Chondrocyte (in vitro differentiated cells): ENCODE measurements at places on chromosomes 1 and 21. TPM values are rescaled to one million over a fixed set of nuclear protein-coding genes. Genes with fewer than 3 reads are reported as not detected.

Gene FABP3
- 51.8 to 83.8 TPM (median 81.4 TPM) in 3 replicates for total RNA-seq

Gene IRF6
- total RNA-seq, result 0.13 to 0.25 TPM in 2 of 3 replicates, not detected in the other

GRCh38 chr21:45043541-45044020 lies 30.8 kb upstream of the ADARB1 start:
- no peak overlapping the region for H3K4me3 ChIP-seq
- H3K4me1 ChIP-seq, result peaks cover 32% of the 10 kb centered on the region
- peak; percentile 57 for DNase-seq
- no peak overlapping the region for H3K27ac ChIP-seq
- no peaks in the 10 kb centered on the region for H3K27me3 ChIP-seq

Gene TRIM67
- total RNA-seq, result 1.2 to 2.9 TPM (median 1.6 TPM) in 3 replicates

GRCh38 chr1:93344886-93345632 lies 648 bp upstream of the DR1 start:
- H3K27me3 ChIP-seq, result no peaks in the 10 kb centered on the region
- peak overlapping the region; percentile 100 for H3K27ac ChIP-seq
- H3K4me3 ChIP-seq, result peak overlapping the region; percentile 99
- peaks cover 2% of the 10 kb centered on the region for H3K36me3 ChIP-seq

Gene DSTYK
- 12.5 to 12.7 TPM (median 12.6 TPM) in 3 replicates for total RNA-seq

Gene MAP10
- 0.46 to 1.0 TPM (median 0.60 TPM) in 3 replicates for total RNA-seq

GRCh38 chr1:72601035-72601674 lies 318.8 kb upstream of the NEGR1 start:
- peaks cover 3% of the 10 kb centered on the region for H3K27me3 ChIP-seq
- H3K4me1 ChIP-seq, result no peaks in the 10 kb centered on the region
- DNase-seq, result no peak

DNA sequence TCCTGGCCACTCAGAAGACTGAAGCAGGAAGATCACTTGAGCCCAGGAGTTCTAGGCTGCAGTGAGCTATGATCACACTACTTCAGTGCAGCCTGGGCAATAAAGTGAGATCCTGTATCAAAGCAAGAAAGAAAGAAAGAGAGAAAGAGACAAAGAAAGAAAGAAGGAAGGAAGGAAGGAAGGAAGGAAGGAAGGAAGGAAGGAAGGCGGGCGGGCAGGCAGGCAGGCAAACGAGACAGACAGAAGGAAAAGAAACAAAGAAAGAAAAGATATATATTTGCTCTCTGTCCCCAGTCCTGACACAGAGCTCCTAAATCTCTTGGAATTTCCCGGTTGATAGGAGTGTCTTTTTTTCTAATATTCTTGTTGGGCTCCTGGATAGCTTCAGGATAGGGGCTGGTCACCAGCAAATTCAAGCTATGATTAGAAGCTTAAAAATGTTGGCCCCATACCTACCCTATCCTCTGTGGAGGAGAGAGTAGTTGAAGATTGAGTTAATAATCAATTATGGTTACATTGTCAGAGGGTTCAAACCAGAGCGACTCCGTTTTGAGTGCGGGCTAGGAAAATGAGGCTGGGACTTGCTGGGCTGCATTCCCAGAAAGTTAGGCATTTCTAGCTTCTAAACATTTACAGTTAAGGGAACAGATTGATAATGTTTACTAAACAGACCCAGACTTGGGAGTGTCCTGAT lies 3.3 kb upstream of the MIGA1 start:
- no peaks in the 10 kb centered on the region for H3K36me3 ChIP-seq
- no peak for DNase-seq
- H3K4me1 ChIP-seq, result peaks cover 21% of the 10 kb centered on the region
- H3K4me3 ChIP-seq, result no peak overlapping the region

GRCh38 chr1:42788021-42788420 lies 3.2 kb downstream of the TMEM269 start:
- H3K4me1 ChIP-seq, result no peaks in the 10 kb centered on the region
- peaks cover 4% of the 10 kb centered on the region for H3K36me3 ChIP-seq
- no peak overlapping the region for H3K4me3 ChIP-seq
- DNase-seq, result no peak
- H3K27me3 ChIP-seq, result no peaks in the 10 kb centered on the region

Gene KCNA3
- not detected in 3 replicates for total RNA-seq

DNA sequence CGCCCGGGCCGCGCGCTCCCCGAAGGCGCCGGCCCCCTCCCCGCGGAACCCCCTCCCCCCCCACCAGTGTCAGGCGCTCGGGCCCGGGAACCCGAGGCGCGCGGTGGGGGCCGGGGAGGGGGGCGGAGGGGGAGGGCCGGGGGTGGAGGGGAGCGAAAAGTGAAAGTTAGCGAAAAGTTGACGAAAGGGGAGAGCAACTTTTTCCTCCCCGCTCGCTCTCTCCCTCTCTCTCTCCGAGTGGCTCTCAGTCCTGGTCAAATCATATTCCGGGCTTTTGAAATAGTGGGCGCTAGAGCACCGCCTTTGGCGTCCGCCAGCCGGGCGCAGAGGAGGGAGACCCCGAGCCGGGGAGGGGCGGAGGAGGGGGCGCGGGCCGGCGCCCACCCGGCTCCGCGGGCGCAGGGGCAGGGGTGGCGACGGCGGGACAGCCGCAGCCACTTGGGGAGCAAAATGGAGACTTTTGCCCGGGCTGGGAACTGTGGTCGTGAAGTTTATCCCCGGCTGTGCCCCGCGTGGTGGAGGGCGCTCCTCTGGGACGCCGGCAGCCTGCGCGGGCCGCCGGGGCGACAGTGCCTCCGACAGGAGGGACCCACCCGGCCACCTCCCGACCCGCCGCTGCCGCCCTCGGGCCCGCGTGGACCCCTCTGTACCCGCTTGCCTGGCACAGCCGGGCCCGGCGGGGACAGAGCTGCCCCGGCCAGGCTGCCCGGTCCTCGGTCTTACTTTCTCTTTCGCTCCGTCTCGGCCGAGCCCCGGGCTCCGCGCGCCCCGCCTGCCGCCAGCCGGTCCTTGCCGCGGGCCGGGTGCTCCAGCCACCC lies 697 bp downstream of the PRDM16 start:
- H3K4me3 ChIP-seq, result peak overlapping the region; percentile 70
- H3K27ac ChIP-seq, result peak overlapping the region; percentile 77
- DNase-seq, result peak; percentile 87
- H3K36me3 ChIP-seq, result peaks cover 3% of the 10 kb centered on the region
- H3K27me3 ChIP-seq, result peaks cover 12% of the 10 kb centered on the region

GRCh38 chr1:28860332-28861073 lies 48.5 kb downstream of the OPRD1 start:
- H3K27me3 ChIP-seq, result peaks cover 7% of the 10 kb centered on the region
- H3K4me3 ChIP-seq, result no peak overlapping the region
- no peak for DNase-seq
- H3K36me3 ChIP-seq, result peaks cover 2% of the 10 kb centered on the region
- H3K4me1 ChIP-seq, result peaks cover 6% of the 10 kb centered on the region

- no peaks in the 10 kb centered on the region for H3K36me3 ChIP-seq
- no peak within 1 kb of the TSS for H3K4me3 ChIP-seq
- no peak for DNase-seq
- H3K27ac ChIP-seq, result no peak within 1 kb of the TSS
- H3K27me3 ChIP-seq, result peaks cover 43% of the 10 kb centered on the region
- H3K4me1 ChIP-seq, result peaks cover 15% of the 10 kb centered on the region
These were observed at the start of gene HES3 for GRCh38 chr1:6243993-6244392. TSS of gene HES3 (plus strand) at chr1:6244179. CDS start at chr1:6244366, 187 bp downstream.

DNA sequence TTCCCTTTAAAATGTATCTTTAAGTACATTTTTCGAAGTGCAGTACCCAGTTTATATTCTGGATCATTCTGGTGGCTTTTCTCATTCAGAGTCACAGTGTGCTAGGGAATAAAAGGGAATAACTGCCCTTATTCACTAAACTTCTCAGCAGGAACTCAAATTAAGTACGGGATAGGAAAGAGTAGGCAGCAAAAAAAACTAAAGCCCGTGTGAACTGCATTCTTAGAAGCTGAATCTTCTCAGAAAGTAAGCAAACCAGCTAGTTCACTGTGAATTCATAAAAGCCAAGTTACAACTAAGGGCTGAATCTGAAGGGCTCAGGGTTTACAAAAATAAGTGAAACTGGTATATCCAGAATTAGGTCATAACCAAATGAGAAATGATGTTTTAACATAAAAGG lies 22.0 kb downstream of the PRPF38A start:
- H3K36me3 ChIP-seq, result peaks cover 24% of the 10 kb centered on the region
- peak overlapping the region; percentile 42 for H3K27ac ChIP-seq
- H3K27me3 ChIP-seq, result no peaks in the 10 kb centered on the region
- H3K4me1 ChIP-seq, result peaks cover 29% of the 10 kb centered on the region

Gene GBP2
- total RNA-seq, result 0.42 to 0.56 TPM in 2 of 3 replicates, not detected in the other

- DNase-seq, result no peak
- H3K27me3 ChIP-seq, result peaks cover 4% of the 10 kb centered on the region
- peaks cover 48% of the 10 kb centered on the region for H3K4me1 ChIP-seq
- no peak overlapping the region for H3K4me3 ChIP-seq
- H3K27ac ChIP-seq, result no peak overlapping the region
These were observed 95.1 kb downstream of the RHOU start for GRCh38 chr1:228830185-228830953.

DNA sequence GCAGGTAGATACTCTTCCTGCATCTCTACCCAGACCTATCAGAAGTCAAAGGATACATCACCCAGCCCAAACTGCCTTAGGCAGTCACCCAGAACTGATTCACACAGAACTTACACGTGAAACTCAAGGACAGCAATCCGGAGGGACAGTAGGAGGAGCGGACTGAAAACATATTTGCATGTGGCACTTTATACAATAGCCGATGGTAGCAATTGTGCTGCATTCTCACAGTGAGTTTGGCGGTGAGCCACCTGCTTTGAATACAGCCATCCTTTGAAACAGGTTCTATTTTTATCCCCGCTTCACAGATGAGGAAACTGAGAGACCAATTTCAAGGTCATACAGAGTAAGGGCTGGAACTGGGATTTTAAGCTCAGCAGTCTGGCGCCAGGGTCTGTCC lies 69.5 kb downstream of the EDEM3 start:
- H3K36me3 ChIP-seq, result peaks cover 10% of the 10 kb centered on the region
- no peak for DNase-seq
- H3K4me3 ChIP-seq, result no peak overlapping the region

- DNase-seq, result no peak
- no peaks in the 10 kb centered on the region for H3K36me3 ChIP-seq
- H3K4me1 ChIP-seq, result peaks cover 11% of the 10 kb centered on the region
- H3K4me3 ChIP-seq, result no peak overlapping the region
- H3K27ac ChIP-seq, result no peak overlapping the region
- peaks cover 20% of the 10 kb centered on the region for H3K27me3 ChIP-seq
These were observed 150.2 kb downstream of the FOXD2 start for GRCh38 chr1:47587891-47588582.

GRCh38 chr1:248838357-248839167 lies 538 bp downstream of the ZNF672 start:
- no peaks in the 10 kb centered on the region for H3K36me3 ChIP-seq
- H3K27me3 ChIP-seq, result peaks cover 3% of the 10 kb centered on the region
- no peak for DNase-seq
- H3K4me1 ChIP-seq, result peaks cover 27% of the 10 kb centered on the region
- H3K27ac ChIP-seq, result peak overlapping the region; percentile 99
- H3K4me3 ChIP-seq, result no peak overlapping the region

DNA sequence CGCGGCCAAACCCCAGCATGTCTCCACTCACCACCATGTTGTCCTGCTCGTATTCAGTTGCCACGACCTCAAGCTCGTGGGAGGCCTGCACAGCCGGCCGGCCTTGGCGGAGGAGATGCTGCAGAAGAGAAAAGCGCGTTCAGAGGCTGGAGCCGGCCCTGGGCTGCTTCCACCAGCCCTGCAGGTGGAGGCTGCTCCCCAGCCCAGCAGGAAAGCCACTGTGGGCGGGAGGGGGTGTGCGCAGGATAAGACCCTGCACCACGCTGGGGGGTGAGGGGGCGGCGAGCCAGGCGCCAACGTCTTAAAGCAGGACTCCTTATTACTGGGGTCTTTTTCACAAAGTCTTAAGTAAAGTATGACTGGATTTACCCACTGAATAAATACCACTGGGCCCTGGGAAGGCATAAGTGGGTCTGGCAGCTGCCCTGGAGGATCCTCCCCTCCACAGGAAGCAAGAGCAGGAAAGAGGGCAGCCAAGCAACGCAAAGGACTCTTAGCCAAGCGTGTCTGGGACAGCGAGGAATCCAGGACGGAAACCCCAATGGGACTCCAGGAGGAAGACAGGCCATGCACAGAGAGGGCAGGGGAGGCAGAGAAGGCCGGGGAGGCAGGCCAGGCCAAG lies 104.8 kb downstream of the NPHP4 start:
- peaks cover 17% of the 10 kb centered on the region for H3K4me1 ChIP-seq
- H3K4me3 ChIP-seq, result no peak overlapping the region
- H3K27ac ChIP-seq, result peak overlapping the region; percentile 17
- H3K36me3 ChIP-seq, result peaks cover 8% of the 10 kb centered on the region
- DNase-seq, result peak; percentile 67

DNA sequence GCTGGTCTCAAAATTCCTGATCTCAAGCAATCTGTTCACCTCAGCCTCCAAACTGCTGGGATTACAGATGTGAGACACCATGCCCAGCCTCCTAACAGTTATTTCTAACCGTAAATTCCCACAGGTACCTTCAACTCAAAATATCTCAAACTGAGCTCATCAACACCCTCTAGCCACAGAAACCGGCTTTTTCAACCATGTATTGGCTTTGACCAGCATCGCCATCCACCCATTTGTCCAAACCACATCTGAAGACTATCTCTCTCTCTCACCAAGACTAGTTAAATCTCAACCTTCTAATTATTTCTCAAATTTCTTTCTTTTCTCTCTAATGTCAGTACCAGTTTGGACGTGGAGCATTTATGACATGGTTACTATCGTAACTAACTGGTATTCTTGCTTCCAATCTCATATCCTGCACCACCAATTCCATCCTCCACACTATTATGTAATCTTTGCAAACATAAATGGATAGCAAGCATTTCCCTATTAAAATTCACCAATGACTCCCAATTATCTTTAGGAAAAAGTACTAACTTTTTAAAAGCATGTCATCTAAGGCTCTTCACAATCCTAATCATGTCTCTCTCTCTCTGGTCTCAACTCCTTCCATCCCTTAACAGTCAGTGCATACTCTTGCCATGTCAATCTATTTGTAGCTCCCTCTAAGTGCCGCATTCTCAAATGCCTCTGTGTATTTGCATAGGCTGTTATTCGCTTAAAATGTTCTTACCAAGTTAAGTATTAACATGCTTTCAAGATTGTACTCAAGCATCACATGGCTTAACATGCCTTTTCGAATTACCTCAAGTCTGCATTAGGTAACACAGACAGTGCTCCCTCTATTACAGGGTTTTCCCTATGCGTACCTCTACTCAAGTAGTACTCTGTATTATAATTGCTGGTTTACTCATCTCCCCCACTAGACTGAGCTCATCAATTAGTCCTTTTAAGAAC lies 18.1 kb downstream of the RSBN1 start:
- peaks cover 29% of the 10 kb centered on the region for H3K4me1 ChIP-seq
- H3K27ac ChIP-seq, result no peak overlapping the region
- peaks cover 10% of the 10 kb centered on the region for H3K36me3 ChIP-seq

DNA sequence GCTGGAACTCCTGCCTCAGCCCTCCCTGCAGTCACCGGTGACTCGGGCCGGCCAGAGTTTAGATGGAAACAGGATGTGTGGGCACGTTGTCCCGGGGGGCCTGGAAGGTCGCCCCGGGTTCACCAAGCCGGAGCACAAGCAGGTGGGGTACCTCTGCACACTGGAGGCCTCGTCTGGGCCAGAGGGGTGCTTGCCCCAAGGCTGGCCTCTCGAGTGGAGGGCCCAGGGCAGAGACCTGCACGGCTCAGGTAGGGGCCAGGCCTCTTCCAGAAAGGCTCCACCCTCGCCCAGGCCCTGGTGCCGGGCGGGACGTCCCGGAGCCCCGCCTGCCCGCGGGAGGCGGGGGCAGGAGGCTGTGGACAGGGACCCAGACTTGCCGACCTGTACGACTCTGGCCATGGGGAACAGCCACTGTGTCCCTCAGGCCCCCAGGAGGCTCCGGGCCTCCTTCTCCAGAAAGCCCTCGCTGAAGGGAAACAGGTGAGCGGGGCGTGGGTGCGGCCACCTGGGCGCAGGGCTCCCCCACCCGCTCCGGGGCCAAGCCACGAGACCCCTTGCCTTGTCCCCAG lies at the start of gene PLEKHN1:
Gene PLEKHN1 (plus strand): TSS at position 348 of the 569 bp plus-strand sequence. CDS start 50 bp downstream, at position 398.
- peaks cover 10% of the 10 kb centered on the region for H3K4me1 ChIP-seq
- DNase-seq, result no peak
- H3K4me3 ChIP-seq, result peak within 1 kb of the TSS; percentile 75
